ENCODE measurements at places on chromosomes 16 and 17. TPM values are rescaled to one million over a fixed set of nuclear protein-coding genes. Genes with fewer than 3 reads are reported as not detected.

The PPY gene
- total RNA-seq = not detected

The CPNE7 gene
- 21.8 TPM for total RNA-seq

The P3H4 gene
- 66.6 TPM for total RNA-seq

DNA sequence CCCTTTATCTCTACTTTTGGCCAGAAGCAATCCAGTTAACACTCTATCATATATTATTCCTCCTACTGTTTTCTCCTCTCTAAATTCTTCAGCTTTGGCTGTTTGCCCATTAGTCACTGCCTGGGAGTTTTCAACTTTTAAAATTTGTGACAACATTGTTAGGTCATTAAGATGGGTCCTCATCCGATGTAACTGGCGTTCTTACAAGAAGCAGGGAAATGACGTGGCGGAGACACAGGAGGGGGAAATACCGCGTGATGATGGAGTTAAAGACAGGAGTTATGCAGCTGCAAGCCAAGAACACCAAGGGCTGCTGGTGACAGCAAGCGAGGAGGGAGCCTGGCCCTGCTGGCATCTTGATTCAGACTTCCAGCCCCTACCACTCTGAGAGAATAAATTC is 34.8 kb upstream of the CPHXL start:
- DNase-seq = peak; percentile 86
- H3K36me3 ChIP-seq = no peaks in the 10 kb centered on the region
- H3K27ac ChIP-seq = no peak overlapping the region
- no peak overlapping the region for H3K4me3 ChIP-seq
- no peaks in the 10 kb centered on the region for H3K27me3 ChIP-seq

GRCh38 chr16:62701426-62701825 is 665.2 kb upstream of the CDH8 start:
- no peak overlapping the region for H3K4me3 ChIP-seq
- no peaks in the 10 kb centered on the region for H3K4me1 ChIP-seq
- no peak overlapping the region for H3K27ac ChIP-seq
- no peak for DNase-seq
- H3K27me3 ChIP-seq = no peaks in the 10 kb centered on the region

DNA sequence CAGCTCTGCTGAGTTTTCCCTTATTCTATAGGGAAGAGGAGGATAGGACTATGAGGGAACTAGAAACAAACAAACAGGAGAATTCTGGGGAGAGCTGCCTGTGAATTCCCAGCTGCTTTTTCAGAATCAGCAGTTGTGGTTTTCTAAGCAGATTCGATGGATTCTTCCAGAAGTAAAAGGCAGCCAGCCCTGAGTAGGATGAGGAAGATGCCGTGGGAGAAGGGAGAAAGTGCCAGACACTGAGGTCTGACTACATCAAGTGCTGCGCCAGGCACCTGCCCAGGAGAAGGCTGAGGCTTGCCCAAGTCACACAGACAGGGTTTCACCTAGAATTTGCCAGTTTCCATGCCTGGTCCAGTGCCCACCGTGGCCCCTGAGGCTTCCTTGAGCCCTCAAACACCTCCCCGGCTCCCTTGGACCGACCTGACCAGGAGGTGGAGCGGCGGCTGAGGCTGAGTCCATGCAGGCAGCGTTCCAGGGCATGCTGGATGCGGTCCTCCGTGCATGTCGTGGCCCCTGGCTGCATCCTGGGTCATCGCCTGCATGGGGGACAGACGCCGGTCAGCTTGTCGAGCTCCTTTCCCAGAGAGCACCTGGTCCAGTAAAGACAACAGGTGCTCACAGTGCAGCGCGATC is 43.6 kb upstream of the PIK3R6 start:
- H3K4me3 ChIP-seq = no peak overlapping the region
- DNase-seq = peak; percentile 71
- peaks cover 7% of the 10 kb centered on the region for H3K4me1 ChIP-seq
- no peak overlapping the region for H3K27ac ChIP-seq

GRCh38 chr17:76707985-76708807 is 2.6 kb downstream of the MXRA7 start:
- H3K4me1 ChIP-seq = peaks cover 32% of the 10 kb centered on the region
- peaks cover 22% of the 10 kb centered on the region for H3K36me3 ChIP-seq
- peak overlapping the region; percentile 99 for H3K27ac ChIP-seq
- peak overlapping the region; percentile 85 for H3K4me3 ChIP-seq
- peak; percentile 68 for DNase-seq
- H3K27me3 ChIP-seq = no peaks in the 10 kb centered on the region

DNA sequence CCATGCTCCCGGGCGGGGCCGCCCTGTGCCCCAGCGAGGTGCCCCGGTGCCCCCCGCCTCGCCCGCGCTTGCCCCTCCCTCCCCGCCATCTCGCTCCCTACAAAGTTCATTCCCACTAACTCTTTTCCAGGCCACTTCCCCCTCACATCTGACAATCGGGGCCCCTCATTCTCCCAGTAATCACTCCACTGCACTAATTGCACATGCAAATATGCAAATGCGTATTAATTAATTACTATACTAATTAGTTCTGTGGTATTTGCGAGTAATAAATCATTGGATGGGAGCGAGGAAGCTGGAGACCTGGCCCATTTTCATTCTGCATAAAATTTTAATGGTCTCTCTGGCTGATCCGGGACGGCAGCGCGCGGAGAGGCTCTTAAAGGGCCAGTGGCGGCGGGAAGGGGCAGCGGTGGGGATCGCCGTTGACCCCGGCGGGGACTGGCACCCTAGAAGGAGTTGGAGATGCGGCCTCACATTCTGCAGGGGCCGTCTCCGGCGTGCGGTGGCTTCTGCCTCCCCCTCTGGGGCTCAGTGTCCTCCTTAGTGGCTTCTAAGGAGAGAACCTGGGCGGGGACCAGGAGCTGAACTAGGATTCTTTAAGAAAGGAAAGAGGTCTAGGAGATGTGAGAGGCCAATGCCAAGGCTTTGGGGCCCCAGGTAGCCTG is 8.4 kb upstream of the PPP1R1B start:
- H3K27ac ChIP-seq = no peak overlapping the region
- peaks cover 5% of the 10 kb centered on the region for H3K4me1 ChIP-seq
- H3K36me3 ChIP-seq = no peaks in the 10 kb centered on the region
- peak; percentile 95 for DNase-seq
- H3K4me3 ChIP-seq = peak overlapping the region; percentile 72
- peaks cover 21% of the 10 kb centered on the region for H3K27me3 ChIP-seq

- no peaks in the 10 kb centered on the region for H3K36me3 ChIP-seq
- H3K4me3 ChIP-seq = no peak overlapping the region
- H3K27me3 ChIP-seq = peaks cover 6% of the 10 kb centered on the region
- H3K27ac ChIP-seq = no peak overlapping the region
- DNase-seq = no peak
Observed at GRCh38 chr17:6098050-6098822, 28.1 kb downstream of the WSCD1 start.

DNA sequence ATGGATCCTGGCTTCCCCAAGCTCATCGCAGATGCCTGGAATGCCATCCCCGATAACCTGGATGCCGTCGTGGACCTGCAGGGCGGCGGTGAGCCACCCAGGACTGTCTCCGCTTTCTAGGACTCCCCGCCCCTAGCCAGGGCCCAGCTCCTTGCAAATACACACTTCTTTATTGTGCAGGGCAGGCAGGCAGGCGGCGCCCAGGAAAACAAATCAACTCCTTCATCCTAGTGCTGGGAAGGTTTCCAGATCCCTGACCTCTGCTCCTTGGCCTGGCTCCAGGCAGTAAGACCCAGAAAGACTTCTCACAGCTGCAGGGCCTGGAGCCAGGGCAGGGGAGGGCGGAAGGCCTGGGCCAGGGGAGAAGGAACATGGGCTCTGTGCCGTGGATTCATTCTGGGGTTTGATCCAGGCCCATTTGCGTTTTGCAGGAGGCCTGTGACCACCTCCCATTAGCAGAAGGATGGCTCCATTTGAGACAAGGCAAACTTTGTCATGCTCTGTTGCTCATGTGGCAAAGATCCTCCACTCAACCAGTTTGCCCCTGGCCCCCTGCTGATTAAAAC is 6.0 kb upstream of the LPCAT2 start:
- H3K4me1 ChIP-seq = peaks cover 54% of the 10 kb centered on the region
- DNase-seq = peak; percentile 87
- peaks cover 92% of the 10 kb centered on the region for H3K36me3 ChIP-seq
- no peaks in the 10 kb centered on the region for H3K27me3 ChIP-seq

GRCh38 chr17:82061047-82061925 is 4.3 kb downstream of the DUS1L start:
- peaks cover 15% of the 10 kb centered on the region for H3K4me1 ChIP-seq
- no peaks in the 10 kb centered on the region for H3K27me3 ChIP-seq
- H3K4me3 ChIP-seq = no peak overlapping the region
- no peak overlapping the region for H3K27ac ChIP-seq
- peaks cover 42% of the 10 kb centered on the region for H3K36me3 ChIP-seq
- DNase-seq = peak; percentile 86

- H3K27ac ChIP-seq = no peak overlapping the region
- no peaks in the 10 kb centered on the region for H3K36me3 ChIP-seq
- H3K27me3 ChIP-seq = no peaks in the 10 kb centered on the region
- no peak overlapping the region for H3K4me3 ChIP-seq
- no peak for DNase-seq
- H3K4me1 ChIP-seq = no peaks in the 10 kb centered on the region
Observed at GRCh38 chr17:79509490-79509889, 101.4 kb downstream of the RBFOX3 start.

GRCh38 chr16:84911486-84912216 is 91.9 kb downstream of the CRISPLD2 start:
- H3K36me3 ChIP-seq = no peaks in the 10 kb centered on the region
- H3K4me3 ChIP-seq = no peak overlapping the region
- H3K27ac ChIP-seq = no peak overlapping the region
- peaks cover 22% of the 10 kb centered on the region for H3K27me3 ChIP-seq
- DNase-seq = no peak

DNA sequence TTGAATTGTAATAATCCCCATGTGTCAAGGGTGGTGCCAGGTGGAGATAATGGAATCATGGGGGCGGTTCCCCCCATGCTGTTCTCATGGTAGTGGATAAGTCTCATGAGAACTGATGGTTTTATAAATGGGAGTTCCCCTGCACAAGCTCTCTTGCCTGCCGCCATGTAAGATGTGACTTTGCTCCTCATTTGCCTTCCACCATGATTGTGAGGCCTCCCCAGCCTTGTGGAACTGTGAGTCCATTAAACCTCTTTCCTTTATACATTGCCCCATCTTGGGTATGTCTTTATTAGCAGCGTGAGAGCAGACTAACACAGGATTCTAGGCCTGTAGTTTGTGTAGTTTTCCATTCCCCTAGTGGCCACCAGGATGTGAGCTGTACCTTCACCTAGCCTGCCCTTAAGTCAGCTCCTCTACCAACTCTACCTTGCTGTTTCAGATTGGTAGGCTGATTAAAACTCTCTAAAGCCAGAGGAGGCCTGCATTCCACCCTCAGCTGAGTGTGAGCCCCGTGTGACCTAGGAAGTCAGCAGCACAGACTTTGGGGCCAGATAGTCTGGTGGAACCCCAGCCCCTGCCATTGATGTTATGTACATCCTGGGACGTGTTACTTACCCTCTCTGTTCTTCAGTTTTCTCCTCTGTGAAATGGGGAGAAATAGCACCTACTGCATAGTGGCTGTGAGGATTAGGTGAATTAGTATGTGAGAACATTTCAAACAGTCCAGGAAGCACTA is 252.4 kb upstream of the CACNG5 start:
- H3K4me3 ChIP-seq = no peak overlapping the region
- H3K27me3 ChIP-seq = no peaks in the 10 kb centered on the region

GRCh38 chr17:46894476-46895151 is 28.3 kb upstream of the GOSR2 start:
- no peaks in the 10 kb centered on the region for H3K36me3 ChIP-seq
- H3K27me3 ChIP-seq = peaks cover 53% of the 10 kb centered on the region
- H3K4me3 ChIP-seq = no peak overlapping the region
- H3K4me1 ChIP-seq = no peaks in the 10 kb centered on the region

DNA sequence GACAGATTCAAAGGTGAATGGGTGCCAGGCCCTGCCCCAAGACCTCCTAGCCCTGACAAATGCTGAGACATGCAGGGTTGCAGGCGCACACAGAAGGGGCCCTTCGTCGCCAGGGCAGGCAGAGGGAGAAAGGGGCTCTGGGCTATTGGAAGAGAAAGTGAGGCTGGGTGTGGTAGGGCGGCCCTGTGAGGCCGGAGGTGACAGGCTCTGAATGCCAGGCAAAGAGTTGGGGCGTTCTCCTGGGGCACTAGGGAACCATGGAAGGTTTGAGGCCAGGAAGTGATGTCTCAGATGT is 26.4 kb upstream of the NXPH3 start:
- peak; percentile 41 for DNase-seq
- no peaks in the 10 kb centered on the region for H3K36me3 ChIP-seq
- H3K27ac ChIP-seq = no peak overlapping the region
- no peak overlapping the region for H3K4me3 ChIP-seq

DNA sequence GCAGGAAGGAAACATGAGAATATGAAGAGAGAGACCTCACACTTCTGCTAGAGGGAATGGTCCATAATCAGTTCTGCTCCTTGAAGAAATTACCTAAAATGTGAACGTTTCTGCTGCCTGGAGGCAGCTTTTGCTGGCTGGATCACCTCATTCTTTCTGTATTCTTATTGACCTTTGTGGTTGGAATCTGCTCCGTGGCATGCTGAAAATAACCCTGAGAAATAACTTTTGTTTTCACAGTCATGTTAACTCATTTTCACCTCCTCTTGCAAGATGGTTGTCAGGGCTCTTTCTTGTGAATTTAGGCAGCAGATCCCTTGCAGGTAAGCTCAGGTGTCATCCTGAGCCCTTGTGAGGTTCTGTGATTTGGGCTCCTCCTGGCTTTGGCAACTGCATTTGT is 70.2 kb downstream of the IRF8 start:
- no peak overlapping the region for H3K27ac ChIP-seq
- H3K36me3 ChIP-seq = no peaks in the 10 kb centered on the region
- H3K27me3 ChIP-seq = peaks cover 12% of the 10 kb centered on the region
- no peak overlapping the region for H3K4me3 ChIP-seq
- DNase-seq = peak; percentile 21
- H3K4me1 ChIP-seq = peaks cover 2% of the 10 kb centered on the region

GRCh38 chr16:89570342-89570923 is 5.1 kb upstream of the CPNE7 start:
- no peaks in the 10 kb centered on the region for H3K36me3 ChIP-seq
- H3K4me3 ChIP-seq = no peak overlapping the region
- H3K27ac ChIP-seq = no peak overlapping the region
- no peak for DNase-seq
- H3K27me3 ChIP-seq = no peaks in the 10 kb centered on the region
- peaks cover 14% of the 10 kb centered on the region for H3K4me1 ChIP-seq

Data from osteoblast (primary cell).